ENCODE measurements at places on chromosomes 1 and 21.

DNA sequence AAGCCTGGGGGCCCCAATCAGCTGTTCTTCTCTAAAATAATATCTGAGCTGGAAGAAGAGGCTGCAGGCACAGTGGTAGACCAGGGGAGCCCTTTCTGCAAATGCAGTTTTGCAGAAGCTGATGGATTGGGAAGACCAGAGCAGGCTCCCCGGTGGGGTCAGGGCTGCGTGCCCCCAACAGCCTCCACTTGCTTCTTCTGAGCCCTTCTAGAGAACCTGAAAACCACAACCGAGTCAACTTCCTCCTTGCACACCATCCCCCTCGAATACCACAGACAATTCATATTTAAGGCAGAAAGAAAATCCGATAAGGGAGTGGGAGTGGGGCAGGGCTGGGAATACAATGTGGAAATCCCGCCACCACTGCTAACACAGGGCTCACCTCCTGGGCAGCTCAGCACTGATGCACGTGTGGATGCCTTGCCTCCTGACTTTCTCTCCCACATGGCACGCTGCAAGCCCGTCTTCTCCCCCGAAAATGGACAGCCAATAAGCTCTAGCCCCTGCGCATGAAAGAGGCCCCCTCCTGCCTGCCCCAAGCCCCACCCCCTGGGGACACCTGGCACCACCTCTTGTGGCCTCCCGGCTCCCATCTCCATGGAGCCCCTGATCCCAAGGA lies 25.4 kb upstream of the ALDH4A1 start:
- DNase-seq, result peak; percentile 73

- DNase-seq, result no peak
Observed at GRCh38 chr21:34611528-34611927, 3.4 kb downstream of the RCAN1 start.

- DNase-seq, result no peak
Observed at GRCh38 chr1:231481289-231481688, 47.2 kb upstream of the TSNAX start.

- DNase-seq, result no peak
Observed at GRCh38 chr1:15522551-15522950, 1.5 kb downstream of the CASP9 start.

- DNase-seq, result no peak
Observed at GRCh38 chr1:178528228-178528952, 15.5 kb downstream of the TEX35 start.

DNA sequence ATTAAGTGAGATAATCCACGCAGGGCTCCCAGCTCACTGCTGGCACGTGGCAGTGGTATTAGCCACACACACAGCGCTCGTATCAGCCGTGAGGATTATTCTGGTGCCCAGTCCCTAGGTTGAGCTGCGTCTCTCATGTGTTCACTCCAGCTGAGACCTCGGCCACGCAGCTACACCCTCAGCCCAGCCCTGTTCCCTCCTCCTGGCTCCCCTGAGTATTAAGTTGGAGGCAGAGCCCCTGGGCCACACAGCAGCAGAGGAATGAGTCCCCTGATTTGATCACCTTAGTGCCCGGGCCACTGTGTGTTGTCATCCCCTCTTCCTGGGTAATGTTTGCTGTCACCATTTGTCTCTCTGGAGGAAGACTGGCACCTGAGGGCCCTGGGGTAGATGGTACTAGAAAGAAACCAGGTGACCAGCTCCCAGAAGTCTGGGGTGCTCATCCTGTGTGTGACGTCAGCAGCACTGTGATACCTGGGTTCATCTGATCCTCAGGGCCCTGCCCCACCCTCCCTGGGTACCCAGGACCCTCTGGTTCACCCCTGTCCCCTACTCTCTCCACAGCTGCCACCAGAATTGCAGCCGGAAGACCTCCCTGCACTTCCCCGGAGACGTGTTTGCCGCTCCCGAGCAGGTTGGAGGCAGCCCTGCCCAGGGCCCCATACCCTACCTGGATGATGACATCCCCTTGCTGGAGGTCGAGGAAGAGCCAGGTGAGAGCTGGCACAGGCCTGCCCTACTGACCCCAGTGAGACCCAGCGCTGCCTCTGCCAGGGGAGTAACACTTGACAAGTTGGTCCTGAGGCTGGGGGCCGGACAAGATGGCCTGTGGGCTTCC lies 40.1 kb downstream of the DISP3 start:
- no peak for DNase-seq

DNA sequence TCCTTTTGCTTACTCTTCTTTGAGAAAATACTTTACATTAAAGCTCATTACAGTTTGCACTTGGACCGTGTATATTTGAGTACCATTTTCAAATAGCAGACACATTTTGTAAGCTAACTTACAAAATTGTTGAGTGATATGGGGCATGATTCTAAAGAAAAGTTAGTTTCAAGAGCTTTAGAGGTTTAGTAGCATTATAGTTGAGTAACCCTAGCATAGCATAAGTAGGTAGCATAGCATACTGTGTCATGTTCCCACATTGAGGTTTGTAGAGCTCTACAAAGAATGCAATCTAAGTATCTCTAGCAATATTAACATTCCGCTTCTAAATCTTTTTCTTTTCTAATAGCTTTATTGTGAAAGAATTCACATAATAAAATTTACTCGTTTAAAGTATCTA lies 92.0 kb downstream of the ITSN1 start:
- no peak for DNase-seq

DNA sequence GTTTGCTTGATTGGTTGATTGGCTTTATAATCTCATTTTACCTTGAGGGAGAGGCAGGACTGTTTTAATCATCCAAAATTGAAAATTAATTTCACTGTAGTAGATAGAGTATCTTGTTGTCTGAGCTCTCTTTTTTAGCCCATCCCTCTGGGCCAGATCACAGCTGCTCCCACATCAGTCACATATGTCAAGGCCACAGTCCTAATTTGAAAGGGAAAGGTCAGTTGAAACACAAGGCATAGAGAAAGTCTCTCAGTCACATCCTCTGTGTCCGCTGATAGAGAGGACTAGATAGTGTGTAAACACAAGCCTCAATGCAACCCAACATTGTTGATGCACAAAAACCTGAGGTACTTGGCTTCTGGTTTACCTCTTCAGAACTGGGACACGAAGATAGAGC lies 6.8 kb downstream of the C1orf74 start:
- no peak for DNase-seq

GRCh38 chr1:67752306-67752705 lies 67.3 kb downstream of the GADD45A start:
- DNase-seq, result peak; percentile 51

- DNase-seq, result no peak
Observed at GRCh38 chr1:108575375-108575774, 15.5 kb downstream of the EEIG2 start.

DNA sequence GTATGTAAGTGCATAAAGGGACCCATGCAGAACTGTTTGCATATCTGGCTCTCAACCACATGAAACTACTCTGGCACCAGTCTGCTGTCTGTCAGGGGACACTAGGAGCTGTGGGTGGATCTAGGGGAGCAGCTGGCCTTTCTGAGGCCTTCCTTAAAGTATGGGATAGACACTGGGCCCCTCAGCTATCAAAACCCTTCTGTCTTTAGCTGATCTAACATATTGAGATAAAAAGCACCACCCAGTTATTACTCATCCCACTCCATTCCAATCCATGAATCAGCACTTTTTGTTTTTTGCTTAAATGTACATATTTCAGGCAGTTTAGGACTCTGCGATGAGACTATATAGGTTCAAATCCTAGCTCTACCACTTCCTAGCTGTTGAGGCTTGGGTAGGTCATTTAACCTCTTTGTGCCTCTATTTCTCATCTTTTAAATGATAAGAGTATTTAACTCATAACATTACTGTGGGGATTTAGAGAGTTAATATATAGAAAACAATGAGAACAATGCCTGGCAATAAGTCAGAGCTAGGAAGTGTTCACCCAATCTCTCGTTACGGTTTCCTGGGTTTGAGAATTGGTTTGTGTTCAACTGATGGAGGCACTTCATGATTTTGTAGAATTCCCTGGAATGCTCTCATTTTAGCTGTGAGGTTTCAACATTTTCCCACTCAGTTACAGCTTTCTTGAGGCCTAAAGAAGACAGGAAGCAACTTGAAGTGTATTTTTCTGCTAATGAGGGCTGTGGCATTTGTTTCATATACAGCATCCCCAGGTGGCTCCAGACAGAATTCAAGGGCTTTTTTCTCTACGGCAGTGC lies 68.9 kb downstream of the LRIG2 start:
- DNase-seq, result peak; percentile 74

- peak; percentile 51 for DNase-seq
Observed at GRCh38 chr1:66642992-66643391, 109.0 kb downstream of the SGIP1 start.

DNA sequence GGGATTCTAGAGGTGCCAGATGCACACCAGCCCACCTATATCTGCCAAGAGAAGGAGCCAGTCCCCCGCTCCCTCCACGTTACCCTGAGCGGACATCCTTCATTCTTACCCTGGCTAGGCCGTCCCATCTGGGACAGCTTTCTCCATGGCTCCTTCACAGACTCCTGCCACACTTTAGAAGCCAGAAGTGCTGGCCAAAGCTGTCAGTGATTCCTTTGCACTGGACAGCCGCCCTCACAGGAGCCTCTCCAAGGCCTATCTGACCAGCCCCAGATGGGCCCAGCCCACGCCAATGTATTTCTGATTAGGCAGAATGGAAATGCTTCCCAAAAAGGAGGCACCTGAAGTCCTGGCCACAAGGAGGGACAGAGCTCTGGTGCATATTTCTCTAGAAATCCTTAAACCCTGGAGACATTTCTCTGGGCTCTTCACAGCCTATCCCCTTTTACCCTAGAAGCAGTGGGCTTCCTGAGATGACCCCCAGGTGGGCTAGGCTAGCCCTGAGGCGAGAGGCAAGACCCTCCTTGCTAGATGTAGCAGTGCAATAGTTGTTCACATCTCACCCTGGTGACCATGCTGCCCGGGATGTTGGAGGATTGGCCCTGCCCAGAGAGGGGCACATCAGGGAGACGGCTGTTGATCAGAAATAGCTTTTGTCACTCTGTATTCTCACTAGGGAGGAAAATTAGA lies 44.1 kb downstream of the RASSF5 start:
- DNase-seq, result no peak

DNA sequence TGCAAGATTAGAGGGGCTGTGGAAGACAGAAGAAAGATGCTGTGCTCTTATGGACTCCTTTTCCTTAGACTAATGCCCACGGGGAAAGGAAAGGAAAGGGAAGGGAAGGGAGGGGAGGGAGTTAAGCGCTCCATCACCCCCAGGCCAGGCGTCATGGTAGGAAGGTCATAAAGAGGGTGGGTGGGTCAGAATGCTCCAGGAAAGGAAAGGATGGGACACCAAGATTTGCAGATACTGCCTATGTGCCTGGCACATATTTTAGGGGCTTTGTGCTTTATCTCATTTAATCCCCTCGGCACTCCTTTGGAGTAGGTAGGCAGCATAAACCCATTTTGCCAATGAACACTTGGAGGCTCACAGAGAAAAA lies 41.4 kb downstream of the MAB21L3 start:
- DNase-seq, result no peak

DNA sequence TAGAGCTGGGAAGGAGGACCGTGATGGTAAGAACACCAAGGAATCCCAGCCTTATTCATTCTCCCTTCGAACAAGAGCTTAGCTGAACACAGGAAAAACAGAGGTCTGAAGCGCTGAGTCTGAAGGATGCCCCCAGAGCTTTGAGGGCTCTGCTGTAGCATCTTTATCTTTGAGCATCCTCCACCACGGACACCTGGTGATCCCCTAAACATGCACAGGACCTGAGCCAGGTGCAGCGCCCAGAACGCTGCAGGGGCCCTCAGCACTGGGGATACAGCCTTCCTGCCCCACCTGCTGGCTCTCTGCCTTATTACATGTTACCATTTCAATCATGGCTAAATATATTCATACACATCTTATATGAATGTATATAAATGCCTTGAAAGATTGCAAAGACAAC lies 7.7 kb upstream of the GPATCH4 start:
- DNase-seq, result peak; percentile 61

DNA sequence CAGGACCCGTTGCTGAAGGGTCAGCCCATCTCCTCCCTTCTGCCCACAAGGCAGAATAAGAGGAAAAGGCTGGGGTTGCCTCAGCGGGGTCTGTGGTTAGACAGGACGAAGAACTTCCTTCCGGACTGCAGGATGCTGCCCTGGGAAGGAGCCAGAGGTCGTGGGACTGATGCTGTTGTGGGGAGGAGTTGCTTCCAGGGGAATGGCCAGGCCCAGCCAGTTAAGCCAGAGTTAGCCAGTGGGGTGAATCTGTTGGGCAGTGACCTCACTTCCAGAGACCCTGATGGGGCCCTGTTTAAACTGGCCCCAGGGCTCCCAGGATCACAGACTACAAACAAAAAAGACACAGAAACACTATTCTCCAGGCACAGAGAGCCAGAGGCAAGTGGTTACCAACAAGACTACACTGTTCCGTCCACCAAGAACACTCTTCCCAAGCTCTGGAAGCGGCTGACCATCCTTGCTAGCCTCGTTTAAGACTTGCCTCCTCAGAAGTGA lies 13.0 kb downstream of the FAM229A start:
- DNase-seq, result peak; percentile 94

DNA sequence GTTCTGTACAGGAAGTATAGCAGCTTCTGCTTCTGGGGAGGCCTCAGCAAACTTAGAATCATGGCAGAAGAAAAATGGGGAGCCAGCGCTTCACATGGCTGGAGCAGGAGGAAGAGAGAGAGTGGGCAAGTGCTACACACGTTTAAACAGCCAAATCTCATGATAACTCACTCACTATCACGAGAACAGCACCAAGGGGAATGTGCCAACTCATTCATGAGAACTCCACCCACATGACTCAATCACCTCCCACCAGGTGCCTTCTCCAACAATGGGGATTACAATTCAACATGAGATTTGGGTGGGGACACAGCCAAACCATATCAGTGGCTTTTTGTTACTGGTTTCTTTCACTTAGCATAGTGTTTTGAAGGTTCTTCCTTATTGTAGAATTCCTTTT lies 138.6 kb downstream of the SYT14 start:
- peak; percentile 26 for DNase-seq

DNA sequence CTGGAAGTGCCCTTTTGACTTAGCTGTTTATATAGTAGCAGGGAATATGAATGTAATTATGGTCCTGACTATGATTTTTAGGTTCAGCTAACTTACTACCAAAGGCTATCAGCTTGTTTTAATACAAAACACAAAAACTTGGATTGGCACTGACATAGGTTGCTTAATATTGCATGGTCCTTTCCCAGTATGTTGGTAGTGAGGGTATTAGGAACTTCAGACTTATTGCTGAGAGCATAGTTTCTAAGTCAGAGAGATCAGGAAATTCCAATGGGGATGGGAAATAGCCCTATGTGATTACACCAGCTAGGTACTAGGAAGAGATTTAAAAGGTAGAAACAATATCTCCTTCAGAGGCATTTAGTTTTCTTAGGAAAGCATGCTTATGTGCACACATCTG lies 7.7 kb downstream of the ARID1A start:
- DNase-seq, result no peak

- no peak for DNase-seq
Observed at GRCh38 chr1:52225174-52225573, 83.3 kb downstream of the ZFYVE9 start.

GRCh38 chr1:70819785-70820184 lies 227.8 kb downstream of the PTGER3 start:
- DNase-seq, result no peak

DNA sequence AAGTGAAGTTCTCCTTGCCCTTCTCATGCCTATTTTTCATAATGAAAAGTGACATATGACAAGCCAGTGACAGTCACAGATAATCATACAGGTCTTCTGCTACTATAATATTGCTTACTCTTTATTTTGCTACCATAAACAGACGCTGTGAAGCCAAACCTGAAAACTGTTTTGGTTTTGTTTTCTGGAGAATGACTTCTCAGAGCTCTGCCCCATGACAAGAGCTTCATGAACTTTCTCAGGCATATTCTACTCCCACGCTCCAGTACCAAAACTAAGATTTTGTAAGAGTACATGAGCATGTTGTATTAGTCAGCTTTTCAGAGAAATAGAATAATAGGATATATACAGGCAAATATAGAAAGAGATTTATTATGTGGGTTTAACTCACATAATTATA lies 64.3 kb upstream of the VTCN1 start:
- DNase-seq, result no peak

Data from ELR (cell line).